ENCODE measurements at places on chromosomes 4 and X. TPM values are rescaled to one million over a fixed set of nuclear protein-coding genes. Genes with fewer than 3 reads are reported as not detected.

- no peak for DNase-seq
Measured at GRCh38 chr4:169899295-169899694, 126.9 kb downstream of the MFAP3L start.

GRCh38 chr4:84750260-84750959 lies 167.5 kb downstream of the CDS1 start:
- no peak for DNase-seq

GRCh38 chr4:152991398-152991797 lies 55.3 kb downstream of the FHDC1 start:
- DNase-seq, result no peak

GRCh38 chrX:29397506-29397905 lies 810.3 kb downstream of the IL1RAPL1 start:
- DNase-seq, result no peak

DNA sequence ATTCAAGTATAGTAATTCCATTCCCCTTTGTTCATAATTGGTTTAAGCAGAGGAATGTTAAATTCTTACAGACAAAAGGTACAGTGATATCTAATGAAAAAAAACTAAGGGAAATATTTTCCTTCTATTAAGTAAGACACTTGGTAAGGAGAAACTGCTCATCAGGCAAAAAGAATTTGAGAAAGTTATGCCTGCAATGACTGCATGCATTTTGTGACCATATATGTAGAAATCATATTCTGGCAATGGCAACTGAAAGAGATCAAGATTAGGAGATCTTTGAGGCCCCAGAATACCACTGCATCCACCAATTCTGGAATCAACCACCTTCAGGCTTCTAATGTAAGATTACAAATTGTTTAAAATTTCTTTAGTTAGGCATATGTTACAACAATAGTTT lies 364.8 kb downstream of the PCDH10 start:
- no peak for DNase-seq

GRCh38 chrX:131734621-131735020 lies 190.7 kb downstream of the OR13H1 start:
- DNase-seq, result no peak

DNA sequence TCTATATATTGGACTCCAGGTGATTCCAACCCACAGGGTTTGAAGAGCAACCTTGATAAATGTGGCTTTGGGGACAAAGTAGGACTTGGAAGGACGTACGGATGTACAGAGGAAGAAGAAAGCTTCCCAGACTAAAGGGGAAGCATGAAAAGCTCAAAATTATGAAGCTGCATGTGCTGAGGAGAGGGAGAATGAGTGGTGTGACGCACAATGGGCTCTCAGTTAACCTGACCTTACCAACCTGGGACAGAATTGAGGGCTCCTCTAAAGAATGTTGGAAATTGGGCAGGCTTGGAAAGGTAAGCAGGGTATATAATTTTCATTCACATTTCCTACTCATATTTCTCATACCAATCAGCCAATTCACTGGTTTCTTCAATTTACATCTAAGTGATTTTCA lies 10.5 kb upstream of the TIGD2 start:
- DNase-seq, result no peak

- no peak for DNase-seq
Measured at GRCh38 chrX:17442898-17443297, 67.9 kb downstream of the NHS start.

DNA sequence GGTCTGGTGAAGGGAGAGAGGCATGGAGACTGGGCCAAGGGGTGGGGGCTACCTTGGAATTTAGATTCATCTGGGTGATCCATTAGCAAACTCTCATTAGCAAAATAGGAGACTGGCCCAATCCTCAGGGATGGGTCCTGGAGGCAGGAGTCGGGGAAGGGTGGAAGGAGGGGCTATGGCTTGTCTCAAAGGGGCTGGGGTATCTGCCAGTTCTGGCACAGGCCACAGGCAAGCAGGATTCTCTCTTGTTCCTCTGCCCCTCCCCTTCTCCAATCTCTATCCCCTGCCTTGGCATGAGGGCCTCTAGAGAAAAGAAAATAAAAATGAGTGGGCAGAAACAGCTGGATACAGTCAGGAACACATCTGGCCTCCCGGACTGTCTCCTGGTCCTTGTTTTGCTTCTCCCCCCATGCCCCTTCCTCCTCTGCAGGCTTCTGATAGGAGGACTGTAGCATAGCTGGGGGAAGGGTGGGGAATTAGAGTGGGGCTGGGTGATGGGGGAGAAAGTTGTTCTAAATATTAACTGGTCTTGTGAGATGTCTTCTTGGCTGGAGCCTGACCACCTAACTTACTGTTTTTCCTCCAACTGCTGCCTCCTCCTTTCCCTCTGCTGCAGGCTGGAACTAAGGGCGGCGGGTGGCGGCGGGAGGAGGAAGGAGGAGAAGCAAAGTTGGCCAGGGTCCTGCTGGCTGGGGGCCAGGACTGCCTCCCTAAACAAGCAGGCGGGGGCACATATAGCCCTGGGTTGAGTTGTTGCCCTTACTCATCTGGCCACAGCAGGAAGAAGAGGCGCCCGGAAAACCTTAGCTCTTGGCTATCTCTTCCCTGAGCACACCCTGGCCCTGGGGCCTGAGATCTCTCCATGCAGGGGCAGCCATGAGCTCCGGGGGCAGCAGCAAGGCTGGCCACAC lies 53.3 kb upstream of the LAS1L start:
- DNase-seq, result peak; percentile 36

DNA sequence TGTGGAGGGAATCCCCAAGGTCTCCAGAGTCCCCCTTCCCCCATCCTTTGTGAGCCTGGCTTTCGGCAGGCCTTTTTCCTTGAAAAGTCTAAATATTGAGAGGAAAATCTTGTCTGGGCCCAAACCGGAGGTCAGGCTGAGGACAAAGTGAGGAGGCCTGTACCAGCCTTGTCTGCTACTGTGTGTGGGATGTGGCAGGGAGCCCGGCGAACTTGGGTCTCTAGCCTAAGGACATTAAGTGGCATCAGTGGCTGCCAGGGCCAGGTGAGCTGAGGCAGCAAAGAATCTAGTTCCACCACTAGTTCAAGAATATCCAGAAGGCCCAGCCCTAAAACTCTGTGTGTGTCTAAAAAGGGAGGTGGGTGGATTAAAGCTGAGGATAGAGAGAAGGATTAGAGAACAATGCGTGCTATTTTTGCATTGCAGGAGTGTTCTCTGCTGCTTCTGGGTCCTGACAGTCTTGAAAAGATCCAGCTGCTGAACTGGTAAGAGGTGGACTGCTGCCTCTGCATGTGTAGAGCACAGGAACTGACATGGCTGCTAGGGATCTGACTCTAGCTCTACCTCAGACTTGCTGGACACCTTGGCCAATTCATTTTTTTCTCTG lies 1.2 kb upstream of the AMER1 start:
- DNase-seq, result no peak

DNA sequence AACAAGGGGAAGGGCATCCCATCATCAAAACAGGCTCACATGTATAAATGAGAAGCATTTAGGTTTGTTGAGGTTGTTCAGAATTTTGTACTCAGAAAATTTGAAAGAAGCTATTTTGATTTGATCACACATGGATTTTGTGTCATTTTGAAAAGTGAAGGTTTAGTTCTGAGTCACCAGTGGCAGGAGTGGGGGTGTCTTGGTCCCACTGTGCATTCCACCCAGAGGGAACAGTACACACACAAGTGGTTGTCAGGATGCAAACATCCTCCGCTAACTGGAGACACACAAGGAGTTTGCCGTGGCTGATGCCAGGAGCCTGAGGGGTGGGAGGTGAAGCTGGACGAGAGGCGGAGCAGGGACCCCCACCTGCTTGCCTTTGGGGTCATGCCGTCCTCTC lies 198.2 kb upstream of the PSAPL1 start:
- DNase-seq, result no peak

GRCh38 chr4:54016504-54016903 lies 47.9 kb downstream of the CHIC2 start:
- no peak for DNase-seq

DNA sequence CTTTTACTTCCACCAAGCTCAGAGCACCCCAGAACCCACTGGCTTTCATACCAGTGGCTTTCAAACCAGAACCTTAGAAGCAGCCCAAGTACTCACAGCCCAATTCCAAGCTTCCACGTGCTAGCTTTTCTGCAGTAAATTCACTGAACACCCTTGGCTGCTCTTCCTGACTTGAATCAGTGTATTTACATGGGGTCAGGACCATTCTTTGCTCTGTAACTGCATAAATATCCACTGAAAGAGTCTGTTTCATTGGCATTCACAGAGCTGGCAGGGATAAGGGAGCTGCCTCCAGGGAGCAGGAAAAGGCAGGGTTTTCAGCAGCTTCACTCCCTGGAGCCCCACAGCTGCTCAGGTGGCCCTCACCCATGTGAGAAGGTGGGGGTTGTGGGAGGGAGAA lies 43.8 kb downstream of the RAI2 start:
- DNase-seq, result no peak

DNA sequence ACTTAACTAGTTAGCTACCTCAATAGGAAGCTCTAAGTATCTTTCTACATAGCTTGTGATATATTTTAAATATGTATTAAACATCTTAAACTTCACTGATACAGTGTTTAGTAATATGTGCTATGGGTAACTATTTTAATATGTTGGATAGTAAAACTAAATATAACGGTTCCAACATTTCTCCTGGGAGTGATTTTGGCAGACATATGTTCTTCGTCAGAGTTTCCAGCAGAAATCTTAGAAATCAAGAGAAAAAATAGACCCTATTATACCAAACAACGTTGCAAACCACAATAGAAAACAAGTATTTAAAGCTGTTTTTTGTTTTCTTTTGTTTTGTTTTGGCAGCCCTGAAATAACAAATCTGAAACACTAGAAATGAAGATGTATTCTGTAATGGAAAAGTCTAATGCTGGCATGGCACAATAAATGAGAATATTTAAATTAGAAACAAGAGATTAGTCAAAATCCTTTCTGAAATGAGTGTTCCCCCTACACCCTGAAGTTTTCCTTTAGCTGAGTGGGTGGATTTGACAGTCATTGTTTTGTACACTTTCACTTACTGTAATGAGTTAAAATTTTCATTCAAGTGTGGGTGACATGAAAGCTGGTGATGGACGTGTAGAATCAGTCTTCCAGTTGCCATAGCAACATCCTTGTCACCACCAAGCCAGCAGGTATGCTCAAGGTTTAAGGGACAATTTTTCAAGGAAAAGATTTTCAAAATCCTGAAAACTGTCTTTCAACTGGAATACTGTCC lies 233.5 kb downstream of the SCFD2 start:
- no peak for DNase-seq

- no peak for DNase-seq
Measured at GRCh38 chr4:149841686-149842085, 26.0 kb upstream of the IQCM start.

DNA sequence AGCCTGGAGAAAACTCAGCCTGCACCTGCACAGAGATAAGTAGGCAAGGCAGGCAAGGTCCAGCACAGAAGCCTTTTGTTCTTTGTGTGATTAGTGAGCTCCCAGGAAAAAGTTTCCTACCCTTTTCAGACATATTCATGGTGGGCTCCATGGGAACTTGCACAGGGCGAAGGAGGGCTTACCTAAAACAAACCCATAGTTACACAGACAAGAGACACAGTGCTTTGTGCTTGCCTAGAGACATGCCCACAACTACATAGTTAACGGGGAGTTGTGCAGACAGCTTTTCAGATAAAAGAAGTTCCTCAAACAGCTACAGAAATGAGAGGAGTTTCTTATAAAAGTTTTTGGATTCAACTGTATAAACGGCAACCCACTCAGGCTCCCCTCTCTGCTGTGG lies 180.5 kb downstream of the GLUD2 start:
- no peak for DNase-seq

DNA sequence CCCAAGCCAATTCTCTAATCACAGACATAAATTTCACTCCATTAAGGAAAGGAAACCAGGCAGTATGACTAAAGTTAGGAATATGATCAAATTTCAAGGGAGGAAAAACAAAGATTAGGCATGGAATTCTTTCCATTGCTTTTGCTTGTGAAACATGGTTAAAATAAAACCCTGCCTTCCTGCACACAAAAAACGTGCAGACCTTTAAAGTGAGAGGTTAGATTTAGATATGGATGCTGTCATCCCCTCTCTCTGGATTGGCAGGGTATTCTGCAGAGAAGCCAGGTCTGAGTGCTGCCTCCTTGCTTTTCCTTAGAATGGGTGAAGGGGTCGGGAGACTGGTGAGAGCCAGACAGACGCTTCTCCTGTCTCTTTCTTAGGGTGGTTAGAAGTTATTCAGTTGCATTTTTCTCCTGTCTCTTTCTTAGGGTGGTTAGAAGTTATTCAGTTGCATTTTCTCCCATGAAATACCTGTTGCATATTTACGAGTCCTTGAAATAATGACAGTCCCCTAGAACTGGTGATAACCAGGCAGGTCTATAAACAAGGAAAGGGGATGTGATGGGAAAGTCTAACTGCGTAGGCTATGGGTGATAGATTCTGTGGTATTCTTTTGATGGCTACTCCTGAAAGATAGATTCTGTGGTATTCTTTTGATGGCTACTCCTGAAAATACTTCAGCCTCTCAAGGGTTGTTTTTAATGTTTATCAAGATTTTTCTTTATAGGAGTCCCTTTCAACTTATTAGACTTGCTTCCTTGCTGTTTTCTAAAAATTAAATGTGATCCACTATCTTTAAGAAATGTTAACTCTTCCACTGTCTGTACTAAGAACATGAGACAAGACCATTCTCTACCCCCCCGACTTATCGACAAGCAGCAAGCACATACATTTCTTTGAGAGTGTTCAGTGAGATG lies 163.6 kb downstream of the SPRY1 start:
- no peak for DNase-seq

GRCh38 chr4:156738766-156739165 lies 232.8 kb downstream of the PDGFC start:
- DNase-seq, result no peak

GRCh38 chrX:3963980-3964379 lies 250.5 kb upstream of the PRKX start:
- DNase-seq, result no peak

DNA sequence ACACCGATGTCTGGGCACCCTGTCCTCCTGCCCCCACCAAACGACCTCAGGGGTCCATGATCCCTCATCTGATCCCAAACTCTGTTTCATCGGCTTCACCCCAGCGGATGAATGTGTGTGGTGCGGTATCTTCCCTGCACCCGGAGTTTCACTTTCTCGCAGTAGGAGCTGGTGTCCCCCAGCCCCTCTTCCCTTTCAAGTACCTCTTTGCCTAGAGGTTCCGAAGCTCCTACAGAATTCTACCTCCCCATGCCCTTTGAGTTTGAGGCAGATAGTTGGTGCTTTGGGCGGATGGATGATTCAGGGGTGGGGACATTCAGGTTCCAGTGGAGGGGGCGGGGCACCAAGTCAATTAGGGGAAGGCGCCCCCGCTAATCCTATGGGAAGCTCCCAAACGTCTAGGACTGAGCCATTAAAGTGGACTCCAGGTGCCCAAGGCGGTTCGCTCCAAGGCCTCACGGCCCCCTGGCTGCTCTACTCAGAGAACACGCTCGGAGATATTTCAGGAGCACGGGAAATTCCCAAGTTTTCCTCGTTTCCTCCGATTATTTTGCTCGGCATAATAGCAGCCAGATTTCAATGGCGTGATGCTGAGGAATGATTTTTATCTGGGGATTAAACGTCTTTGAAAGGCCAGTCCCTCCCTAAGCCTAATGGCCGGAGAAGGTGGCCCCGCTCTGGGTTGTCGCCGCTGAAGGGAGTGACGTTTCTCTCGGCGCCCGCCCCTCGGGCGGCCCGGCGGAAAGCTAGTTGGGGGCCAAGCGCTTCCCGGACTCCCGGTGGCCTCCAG lies 1.3 kb downstream of the MSX1 start:
- no peak for DNase-seq

GRCh38 chr4:118683513-118683912 lies 1.7 kb upstream of the METTL14 start:
- no peak for DNase-seq

NPY1R gene
- 112 TPM for total RNA-seq

NUDT10 gene
- 0.41 TPM for total RNA-seq

BST1 gene
- total RNA-seq, result 9.2 TPM

STBD1 gene
- 7.7 TPM for total RNA-seq

BEND2 gene
- total RNA-seq, result not detected

TIGD4 gene
- 0.49 TPM for total RNA-seq

ASMT gene
- not detected for total RNA-seq

SCFD2 gene
- 20.3 TPM for total RNA-seq

MYL5 gene
- total RNA-seq, result 4.9 TPM

Data from thoracic aorta (tissue), 2 donors.